Stimulated activated CD4-positive, alpha-beta T cell treated with anti-CD3 and anti-CD28 coated beads, Interleukin-1b, Interleukin-23, amount 100 ng/mL, for 48 hours (primary cell): ENCODE measurements at places on chromosomes 7 and 10.

DNA sequence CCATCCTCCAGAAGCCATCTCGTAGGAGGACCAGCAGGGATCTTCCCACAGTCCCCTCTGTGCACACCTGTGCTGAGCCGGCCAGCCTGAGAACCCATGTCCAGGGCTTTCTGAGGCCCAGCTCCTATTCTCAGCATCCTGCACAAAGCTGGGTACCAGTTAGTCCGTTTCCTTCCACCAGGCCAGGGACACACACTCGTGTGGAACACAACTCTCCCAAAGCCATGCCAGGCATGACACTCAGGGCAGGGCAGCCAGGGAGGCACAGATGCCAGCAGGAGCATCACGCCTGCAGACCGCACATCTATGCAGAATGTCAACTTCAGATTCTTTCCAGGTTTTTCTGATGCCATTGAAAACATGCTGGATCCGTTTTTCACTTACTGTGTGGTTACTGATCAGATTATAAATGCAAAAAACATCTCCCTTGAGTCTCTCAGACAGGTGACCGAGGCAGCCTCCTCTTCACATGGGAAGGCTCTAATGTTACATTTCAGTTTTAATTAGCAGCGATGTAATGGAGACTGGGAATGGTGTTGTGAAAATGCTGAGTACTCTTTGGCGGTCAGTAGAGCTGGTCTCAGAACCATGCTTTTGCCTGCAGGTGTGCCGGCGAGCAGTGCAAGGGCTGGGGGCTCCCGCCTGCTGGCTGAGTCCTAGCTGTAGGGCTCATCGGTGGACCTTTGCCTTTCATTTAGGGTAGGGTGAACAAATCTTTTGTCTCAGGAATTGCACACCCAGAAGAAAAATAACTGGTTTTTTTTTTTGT is 3.3 kb upstream of the SUN1 start:
- DNase-seq, result no peak

DNA sequence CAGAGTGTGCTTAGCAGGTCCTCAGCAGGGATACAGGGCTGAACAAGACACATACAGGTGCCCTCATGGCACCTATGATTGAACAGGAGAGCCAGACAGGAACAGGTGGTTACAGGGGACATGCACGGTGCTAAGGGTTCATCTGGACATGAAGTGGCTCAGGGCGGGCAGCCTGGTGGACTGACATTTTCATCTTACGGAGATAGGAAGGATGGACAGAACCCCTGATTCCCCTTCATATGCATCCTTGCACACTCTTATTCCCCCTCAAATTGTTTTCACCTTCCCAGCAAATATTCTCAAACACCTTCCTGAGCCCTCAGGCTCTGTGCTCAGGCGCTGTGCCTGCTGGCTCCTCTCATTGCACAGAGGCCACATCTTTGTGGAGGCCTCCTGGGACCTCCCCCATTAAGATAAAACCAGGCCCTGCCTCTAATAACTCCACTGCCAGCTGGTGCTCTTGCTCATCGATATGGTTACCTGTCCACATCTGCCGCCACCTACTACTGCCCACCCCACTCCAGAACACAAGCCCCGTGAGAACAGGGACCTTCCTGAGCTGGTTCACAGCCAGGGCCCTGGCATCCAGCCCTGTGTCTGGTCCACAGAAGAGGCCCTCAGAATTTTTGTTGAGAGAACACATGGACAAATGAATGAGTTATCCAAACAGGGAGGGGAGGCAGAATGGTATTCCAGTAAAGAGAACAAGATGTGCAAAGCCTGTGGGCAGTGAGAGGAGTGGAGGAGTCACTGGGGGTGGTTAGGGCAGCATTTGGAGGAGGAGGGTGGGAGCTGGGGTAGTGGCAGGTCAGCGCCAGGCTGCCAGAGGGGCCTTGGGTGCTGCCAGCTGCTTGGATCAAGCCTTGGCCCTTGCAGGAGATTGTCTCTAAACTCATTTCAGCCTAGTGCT is 68.9 kb upstream of the AQP1 start:
- DNase-seq, result no peak

- DNase-seq, result peak; percentile 49
Observed at GRCh38 chr7:28296571-28297483, 115.5 kb upstream of the CREB5 start.

GRCh38 chr10:3231951-3232730 is 59.6 kb upstream of the PITRM1 start:
- DNase-seq, result no peak

DNA sequence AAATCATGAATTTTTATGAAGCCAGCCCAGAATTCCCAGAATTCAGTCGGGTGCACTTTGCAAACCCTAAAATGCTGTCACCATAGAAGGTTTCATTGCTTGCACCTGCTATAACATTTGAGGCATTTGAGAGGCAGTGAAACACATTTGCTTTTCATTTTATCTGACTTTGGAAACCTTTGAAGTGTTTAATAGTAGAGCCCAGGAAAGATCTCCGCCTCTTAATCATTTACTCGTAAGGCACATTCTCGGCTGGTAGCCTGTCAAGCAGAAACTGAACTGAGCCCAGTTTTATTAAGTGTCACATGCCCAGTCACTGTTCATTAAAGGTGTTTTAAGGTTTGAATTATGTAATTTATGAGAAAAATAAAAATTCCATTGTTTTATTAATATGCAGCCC is 247.6 kb downstream of the EMX2 start:
- no peak for DNase-seq

DNA sequence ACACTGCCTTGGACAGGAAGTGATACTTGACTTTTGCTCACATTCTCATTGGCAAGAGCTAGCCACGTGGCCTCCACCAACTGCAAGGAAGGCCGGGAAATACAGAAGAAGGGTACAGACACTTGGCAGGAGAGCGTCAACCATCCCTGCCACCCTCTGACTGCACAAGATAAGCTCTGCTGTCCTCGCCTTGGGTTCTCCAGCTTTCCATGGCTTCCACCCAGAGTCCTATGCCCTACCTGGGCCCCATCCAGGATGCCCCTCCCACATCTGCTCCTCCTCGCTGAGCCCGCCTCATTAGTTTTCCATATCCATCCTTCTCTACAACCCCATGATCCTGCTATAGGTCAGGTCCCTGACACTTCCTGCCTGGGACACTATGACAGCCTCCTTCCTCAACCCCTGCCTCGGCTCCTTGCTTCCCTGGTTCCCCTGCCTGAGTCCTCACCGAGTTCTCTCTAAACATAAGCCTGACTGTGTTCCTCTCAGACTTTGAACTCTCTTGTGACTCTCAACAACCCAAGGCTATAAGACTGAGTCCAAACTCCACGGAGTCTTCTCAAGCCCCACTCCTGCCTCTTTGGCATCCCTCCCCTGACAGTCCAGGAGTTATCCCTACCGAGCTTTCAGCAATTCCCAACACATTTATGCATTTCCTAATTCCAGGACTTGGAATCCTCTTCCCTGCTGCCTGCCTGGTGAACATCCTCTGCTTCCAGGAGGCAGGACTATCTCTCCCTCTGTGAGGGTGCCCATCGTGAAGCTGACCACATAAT is 23.2 kb upstream of the GDF10 start:
- DNase-seq, result no peak

DNA sequence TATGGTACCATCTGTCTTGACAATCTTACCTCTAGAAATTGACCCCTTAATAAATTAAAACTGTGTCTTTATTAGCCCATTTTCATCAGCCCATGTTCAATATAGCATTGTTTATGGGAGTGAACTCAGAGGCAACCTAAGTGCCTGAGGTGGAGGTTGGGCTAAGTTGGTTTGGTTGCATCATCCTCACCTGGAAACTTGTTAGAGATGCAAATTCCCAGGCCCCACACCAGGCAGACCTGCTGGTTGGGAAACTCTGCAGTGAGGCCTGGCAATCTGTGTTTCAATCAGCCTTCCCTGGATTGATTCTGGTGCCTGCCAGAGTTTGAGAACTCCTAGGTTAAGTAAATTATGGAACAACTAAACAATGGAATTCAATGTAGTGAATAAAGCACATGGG is 9.4 kb upstream of the FAM170B start:
- DNase-seq, result no peak
